A549 treated with AZD2906 at 1 μM for 4 hours (cell line): ENCODE measurements at places on chromosomes 3 and 15. TPM values are rescaled to one million over a fixed set of nuclear protein-coding genes. Genes with fewer than 3 reads are reported as not detected.

The ZBBX gene
- total RNA-seq = not detected in 5 replicates

The LRRC31 gene
- not detected in 5 replicates for total RNA-seq

The ANO10 gene
- total RNA-seq = 16.7 to 19.4 TPM (median 18.4 TPM) in 5 replicates

The CCR9 gene
- total RNA-seq = 0.03 TPM in 2 of 5 replicates, not detected in the others

The ACOX2 gene
- 5.7 to 8.9 TPM (median 7.8 TPM) in 5 replicates for total RNA-seq

The TRIP4 gene
- 24.2 to 33.6 TPM (median 25.5 TPM) in 5 replicates for total RNA-seq

The LYZL4 gene
- not detected in 5 replicates for total RNA-seq

The TM4SF1 gene
- total RNA-seq = 926 to 1,718 TPM (median 1,133 TPM) in 5 replicates

The GOLGA6D gene
- 0.02 to 0.03 TPM in 2 of 5 replicates, not detected in the others for total RNA-seq

The HTR3E gene
- total RNA-seq = not detected in 5 replicates

The ARHGEF26 gene
- 10.0 to 11.9 TPM (median 10.7 TPM) in 5 replicates for total RNA-seq

The BCHE gene
- total RNA-seq = 0.63 to 1.1 TPM (median 0.85 TPM) in 5 replicates

The TMEM39A gene
- total RNA-seq = 21.2 to 24.4 TPM (median 23.8 TPM) in 5 replicates

The SCN11A gene
- total RNA-seq = 0.01 to 0.02 TPM (median 0.01 TPM) in 3 of 5 replicates, not detected in the others

The C3orf22 gene
- not detected in 5 replicates for total RNA-seq

The JMJD7 gene
- total RNA-seq = 2.7 to 3.4 TPM (median 3.0 TPM) in 5 replicates

The CAMK2N2 gene
- 0.69 to 1.8 TPM (median 1.4 TPM) in 5 replicates for total RNA-seq
